ENCODE measurements at places on chromosomes 7 and 10.

DNA sequence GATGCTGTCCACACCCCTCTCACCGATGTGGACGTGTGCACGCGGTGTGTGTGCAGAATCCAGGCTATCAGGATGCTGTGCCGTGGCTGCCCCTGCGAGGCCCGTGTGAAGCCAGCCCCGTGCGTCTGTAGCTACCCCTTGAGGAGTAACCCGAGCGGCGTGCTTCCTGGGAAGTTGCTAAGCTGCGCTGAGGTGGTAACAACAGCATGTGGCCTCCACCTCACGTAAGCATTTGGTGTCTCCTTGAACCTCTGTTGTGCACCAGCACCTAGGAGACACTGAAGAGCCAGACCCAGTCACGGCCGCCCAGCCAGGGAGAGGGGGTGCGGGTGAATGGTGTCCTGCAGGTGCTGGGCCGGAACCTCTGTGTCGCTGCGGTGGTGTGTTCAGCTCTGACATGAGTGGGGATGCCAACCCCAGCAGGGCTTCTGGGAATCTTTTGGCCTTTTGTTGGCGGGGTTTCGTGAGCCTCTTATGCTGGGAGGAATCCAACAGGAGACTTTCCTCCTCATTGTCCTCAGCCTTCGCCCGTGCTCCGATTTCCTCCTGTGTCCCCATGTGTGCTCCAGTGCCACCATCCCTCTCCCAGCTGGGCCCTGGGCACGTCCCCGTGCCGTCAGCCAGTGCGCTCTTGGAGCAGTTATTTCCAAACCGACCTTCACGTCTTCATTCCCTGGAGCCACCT, 60.4 kb downstream of the DNAJB6 start:
- peak; percentile 23 for DNase-seq

- peak; percentile 20 for DNase-seq
Measured at GRCh38 chr10:124185084-124185483, 91.7 kb upstream of the CHST15 start.

DNA sequence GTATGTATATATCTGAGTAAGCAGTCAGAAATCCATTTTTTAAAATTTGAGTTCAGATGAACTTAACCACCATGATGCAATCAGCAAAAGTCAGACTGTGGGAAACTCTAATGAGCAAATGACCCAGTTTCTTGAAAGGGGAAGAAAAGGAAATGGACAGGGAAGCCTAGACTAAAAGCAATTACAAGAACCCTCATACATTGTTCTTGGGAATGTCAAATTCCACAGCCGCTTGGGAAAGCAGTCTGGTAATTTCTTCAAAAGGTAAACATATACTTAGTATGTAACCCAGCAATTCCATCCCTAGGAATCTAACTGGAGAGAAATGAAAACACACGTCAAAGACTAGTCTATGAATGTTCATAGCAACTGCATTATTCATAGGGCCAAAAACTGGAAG, 16.4 kb upstream of the FOXK1 start:
- no peak for DNase-seq

DNA sequence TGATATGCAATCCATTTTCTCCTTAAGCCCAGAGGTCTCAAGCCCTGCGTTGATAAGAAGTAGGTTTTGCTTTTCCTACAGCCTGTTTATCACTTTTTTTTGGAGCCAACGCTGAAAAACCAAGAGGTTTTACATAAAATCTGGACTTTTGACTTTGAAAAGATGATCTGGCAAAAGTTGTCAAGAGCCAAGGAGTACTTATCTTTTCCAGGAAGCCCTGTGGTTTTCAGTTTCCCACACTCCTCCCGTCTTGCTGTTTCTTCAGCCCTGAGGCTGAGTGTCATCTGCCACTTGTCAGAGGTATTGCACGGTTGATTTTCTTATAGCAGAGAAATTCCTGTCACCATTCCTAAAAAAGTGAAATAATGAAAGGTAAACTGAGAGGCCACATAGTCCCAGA, 108.7 kb downstream of the TYW1 start:
- DNase-seq: no peak

DNA sequence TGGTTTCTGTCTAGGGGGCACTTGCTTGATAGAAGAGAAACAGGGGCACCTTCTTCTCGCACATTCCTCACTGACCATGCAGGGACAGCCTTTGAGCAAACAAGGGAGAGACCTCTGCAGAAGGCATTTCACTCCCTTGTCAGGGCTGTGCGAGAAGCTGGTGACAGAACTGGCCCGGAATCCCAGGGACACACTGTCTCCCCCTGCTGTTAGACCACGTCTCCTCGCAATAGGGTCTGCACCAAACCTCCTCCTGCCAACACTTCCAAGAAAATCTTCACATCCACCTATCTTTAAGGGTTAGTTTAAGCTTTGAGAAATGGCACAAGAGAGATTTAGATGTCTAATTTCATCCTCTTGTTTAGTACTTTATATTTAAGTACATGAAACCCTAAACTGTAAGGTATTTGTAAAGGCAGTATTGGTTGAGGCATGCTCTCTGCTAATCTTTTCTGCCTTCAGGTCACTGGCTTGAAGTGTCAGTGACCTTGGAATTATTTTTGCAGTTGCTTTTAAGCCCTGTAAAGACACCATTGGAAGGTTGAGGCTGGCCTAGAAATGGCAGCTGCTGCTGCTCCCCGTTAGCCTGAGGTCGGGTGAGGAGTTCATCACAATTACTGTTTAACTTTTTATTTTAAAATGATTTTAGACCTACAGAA, 37.0 kb downstream of the RBM20 start:
- DNase-seq: no peak

DNA sequence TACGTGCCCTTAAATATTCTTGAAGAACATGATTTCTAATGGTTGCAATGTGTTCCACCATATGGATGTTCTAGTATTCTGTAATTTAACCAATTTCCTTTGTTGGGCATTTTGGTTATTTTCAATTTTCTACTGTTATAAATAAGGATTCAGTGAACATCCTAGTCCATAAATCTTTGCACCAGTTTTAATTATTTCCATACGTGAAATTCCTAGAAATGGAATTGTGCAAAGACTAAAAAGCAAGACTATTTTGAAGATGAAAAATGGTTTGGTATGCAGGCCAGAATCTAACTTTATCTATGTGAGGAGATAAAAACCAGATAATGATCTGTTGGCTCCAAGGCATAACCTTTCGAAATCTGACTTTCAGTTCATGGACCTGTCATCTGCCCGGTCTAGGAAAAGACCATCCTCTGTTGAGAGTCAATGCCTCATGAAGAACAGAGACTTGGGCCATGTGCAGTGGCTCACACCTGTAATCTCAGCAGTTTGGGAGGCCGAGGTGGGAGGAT, 633.2 kb upstream of the NRP1 start:
- no peak for DNase-seq

- no peak for DNase-seq
Measured at GRCh38 chr10:29784175-29784773, 149.5 kb upstream of the SVIL start.

DNA sequence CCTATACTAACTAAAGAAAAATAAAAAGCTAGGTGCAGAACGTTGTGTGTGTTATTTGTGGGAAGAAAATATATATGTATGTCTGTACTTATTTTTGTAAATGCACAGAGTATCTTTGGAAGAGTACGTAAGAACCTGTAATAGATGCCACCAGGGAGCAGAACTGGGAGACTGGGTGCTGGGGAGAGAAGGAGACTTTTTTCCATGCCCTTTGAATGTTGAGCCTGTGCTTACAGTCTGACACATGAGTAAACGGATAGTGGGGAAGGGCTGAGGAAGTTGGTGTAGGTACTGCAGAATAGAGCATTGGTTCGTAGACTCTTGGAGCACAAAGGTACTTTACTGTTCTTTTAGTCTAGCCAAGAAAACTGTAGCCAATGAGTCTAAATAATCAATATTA, 1.3 kb upstream of the SCRN1 start:
- no peak for DNase-seq

- DNase-seq: no peak
Measured at GRCh38 chr10:48503293-48503911, 101.5 kb downstream of the ARHGAP22 start.

- no peak for DNase-seq
Measured at GRCh38 chr10:46029461-46030030, 877 bp downstream of the NCOA4 start.

DNA sequence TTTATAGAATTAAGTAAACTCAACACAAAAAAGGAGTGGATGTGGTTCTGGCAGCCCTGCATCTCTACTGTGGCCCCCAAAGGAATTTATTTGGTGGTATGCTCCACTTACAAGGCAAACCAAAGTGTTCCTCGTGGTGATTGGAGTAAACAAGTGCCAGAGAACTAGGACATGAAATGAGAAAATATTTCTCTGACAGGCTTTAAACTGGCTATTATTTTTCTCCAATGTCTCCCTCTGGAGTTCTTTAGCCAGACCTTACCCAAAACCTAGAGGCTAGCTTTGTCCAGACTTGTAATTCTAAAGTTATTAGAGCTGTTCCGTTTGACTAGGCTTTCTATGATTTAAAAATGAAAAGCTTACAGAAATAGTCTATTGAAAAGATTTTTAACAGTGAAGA, 990.1 kb downstream of the CNTNAP2 start:
- no peak for DNase-seq

GRCh38 chr7:101602484-101603241, 26.4 kb downstream of the MYL10 start:
- DNase-seq: peak; percentile 7

GRCh38 chr7:44217223-44217714, 16.5 kb downstream of the YKT6 start:
- DNase-seq: no peak

DNA sequence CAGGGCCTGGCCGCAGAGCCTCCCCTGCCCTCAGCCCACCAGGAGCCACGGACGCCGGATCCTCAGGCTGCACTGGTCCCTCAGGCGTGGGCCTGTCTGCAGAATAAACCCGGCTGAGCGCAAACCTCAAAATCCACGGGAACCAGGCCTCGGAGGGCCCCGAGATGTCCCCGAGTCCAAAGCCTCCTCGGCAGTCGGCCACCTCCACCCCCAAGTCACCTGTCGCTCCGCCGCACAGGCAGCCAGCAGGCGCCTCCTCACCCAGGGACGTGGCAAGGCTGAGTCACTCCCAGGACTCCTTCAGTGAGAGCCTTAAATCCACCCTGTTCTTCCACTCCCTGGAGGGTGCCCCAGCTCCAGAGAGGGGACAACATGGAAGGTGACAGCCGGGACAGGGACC, 33.2 kb downstream of the STK32C start:
- no peak for DNase-seq

DNA sequence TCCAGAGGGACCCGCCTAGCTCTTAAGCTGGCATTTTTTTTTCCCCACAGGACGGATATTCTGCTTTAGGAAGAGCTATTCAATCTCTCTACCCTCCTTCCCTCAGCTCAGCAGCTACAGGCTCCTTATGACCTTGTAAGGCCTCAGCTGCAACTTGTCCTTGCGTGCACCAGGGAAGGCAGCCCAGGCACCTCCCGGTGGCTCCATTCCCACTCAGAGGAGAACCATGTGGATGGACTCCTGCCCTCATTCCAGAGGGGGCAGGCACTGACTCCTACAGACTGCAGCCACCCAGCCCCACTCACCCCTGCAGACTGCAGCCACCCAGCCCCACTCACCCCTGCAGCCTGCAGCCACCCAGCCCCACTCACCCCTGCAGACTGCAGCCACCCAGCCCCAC, 73.7 kb downstream of the ITIH5 start:
- no peak for DNase-seq

DNA sequence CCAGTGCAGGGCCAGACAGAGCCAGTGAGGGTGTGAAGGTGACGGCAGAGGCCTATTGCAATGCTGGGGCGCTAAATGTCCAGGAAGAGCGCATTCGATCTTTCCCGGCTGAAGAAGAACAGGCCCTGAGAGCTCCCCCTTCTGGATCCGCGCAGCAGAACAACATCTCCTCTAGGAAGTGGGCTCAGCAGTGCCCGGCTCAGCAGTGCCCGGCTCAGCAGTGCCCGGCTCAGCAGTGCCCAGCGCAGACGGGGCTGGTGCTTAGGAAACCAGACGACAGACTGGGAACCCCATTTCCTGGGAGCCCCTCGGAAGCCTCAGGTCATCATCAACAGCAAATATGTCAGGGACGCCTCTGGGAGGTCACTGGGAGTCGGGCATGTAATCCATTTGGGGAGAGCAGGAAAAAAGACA, 4.7 kb upstream of the NOS3 start:
- peak; percentile 56 for DNase-seq

DNA sequence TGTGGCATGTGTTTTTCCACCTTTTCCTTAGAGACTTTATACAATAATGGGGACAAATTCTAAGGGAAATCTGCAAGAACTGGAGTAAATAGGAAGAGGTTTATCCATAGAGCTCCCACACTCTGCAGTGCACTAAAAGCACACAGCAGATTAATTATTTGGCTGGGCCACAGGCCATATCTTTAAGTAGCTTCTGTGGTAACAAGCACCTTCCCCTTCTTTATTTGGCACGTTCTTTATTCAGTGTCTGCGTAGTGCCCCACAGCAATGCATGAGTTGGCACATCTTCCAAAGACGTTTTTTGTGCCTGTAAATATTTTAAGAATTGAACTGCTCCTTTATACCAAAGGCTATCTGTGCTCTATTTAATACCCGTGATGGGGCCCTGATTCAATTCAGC, 104.9 kb upstream of the MBL2 start:
- no peak for DNase-seq

- DNase-seq: no peak
Measured at GRCh38 chr7:70240873-70241272, 642.6 kb downstream of the AUTS2 start.

GRCh38 chr10:1978584-1978983, 241.3 kb upstream of the ADARB2 start:
- no peak for DNase-seq

DNA sequence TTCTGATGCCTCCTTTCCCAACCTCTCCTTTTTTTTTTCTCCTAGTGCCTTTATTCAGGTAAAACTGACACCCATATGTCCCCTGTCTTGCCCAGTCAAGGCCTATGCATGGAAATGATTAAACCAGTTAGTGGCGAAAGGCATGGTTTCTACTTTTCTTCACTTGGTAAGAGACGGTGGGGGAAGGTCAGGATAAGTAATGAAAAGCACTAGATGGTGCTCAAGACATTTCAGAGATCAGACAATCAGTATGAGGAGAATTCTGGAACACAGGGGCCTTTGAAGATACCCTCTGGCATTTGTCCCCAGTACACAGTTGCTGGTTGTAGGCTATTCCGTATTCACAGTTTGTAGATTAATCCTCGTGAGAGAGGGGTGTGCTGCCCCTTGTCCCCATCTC, 121.2 kb downstream of the RTKN2 start:
- DNase-seq: no peak

DNA sequence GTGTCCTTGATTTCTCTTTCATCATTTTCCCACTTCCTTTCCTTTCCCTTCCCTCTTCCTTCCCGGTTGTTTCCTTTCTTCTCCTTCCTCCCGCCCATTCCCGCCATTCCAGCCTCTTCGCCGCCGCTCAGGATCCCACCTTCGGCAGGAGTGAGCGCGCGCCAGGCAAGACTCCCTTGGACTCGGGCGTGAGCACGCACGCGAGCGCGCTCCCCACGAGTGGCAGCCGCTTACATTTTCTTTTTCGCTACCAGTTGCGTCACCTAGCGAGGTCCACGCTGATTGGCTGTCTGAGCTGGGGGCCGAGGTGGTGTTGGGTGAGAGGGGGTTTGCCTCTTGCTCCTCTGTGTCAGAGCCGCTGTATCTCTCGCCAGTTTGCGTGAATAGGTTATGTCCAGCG, 11.8 kb downstream of the ZAN start:
- DNase-seq: no peak

GRCh38 chr10:61135276-61135721, 191.3 kb upstream of the RHOBTB1 start:
- DNase-seq: no peak

Data from NCI-H187 (cell line).